ENCODE measurements at places on chromosomes 7 and 10. TPM values are rescaled to one million over a fixed set of nuclear protein-coding genes. Genes with fewer than 3 reads are reported as not detected.

Gene GPRIN2
- total RNA-seq, result 0.89 TPM

Gene KIFBP
- 17.0 TPM for total RNA-seq

Gene CAV1
- total RNA-seq, result 4.5 TPM

Gene PGAM2
- total RNA-seq, result not detected

Gene GRID2IP
- not detected for total RNA-seq

Gene PSTK
- total RNA-seq, result 6.0 TPM

Gene AMZ1
- not detected for total RNA-seq

Gene CRTAC1
- total RNA-seq, result not detected

Gene CTAGE4
- 3.8 TPM for total RNA-seq

Gene GDI2
- total RNA-seq, result 211 TPM

Gene OR2A42
- total RNA-seq, result not detected

Gene PTPRZ1
- total RNA-seq, result not detected

Gene LRIT1
- total RNA-seq, result not detected

Gene RPEL1
- 0.05 TPM for total RNA-seq

Gene AASS
- 0.18 TPM for total RNA-seq

Gene TMEM270
- not detected for total RNA-seq

Gene CALY
- not detected for total RNA-seq

Gene HOXA3
- 27.8 TPM for total RNA-seq

Gene OR13A1
- total RNA-seq, result not detected

Gene KNDC1
- not detected for total RNA-seq

Gene ZNF467
- total RNA-seq, result 0.63 TPM

Gene OPN1SW
- not detected for total RNA-seq

Gene CTAGE8
- not detected for total RNA-seq

Gene MYOZ1
- not detected for total RNA-seq

Gene CALHM1
- total RNA-seq, result not detected

Gene OR2A25
- total RNA-seq, result not detected

Gene POMZP3
- 9.9 TPM for total RNA-seq

Gene ADAMTS14
- 0.03 TPM for total RNA-seq

Gene NEBL
- total RNA-seq, result 0.68 TPM

Gene FAM237B
- total RNA-seq, result not detected

Gene MRC1
- total RNA-seq, result not detected

Gene ABCC2
- total RNA-seq, result 2.5 TPM

Gene CYP2C9
- not detected for total RNA-seq

Gene RINT1
- 5.7 TPM for total RNA-seq

Gene VGF
- total RNA-seq, result 0.39 TPM

Gene ZNF680
- total RNA-seq, result 4.2 TPM

Gene TYW1B
- total RNA-seq, result 2.5 TPM

Gene SLC26A3
- total RNA-seq, result not detected

Gene MBLAC1
- total RNA-seq, result 2.9 TPM

Gene EIF3B
- 463 TPM for total RNA-seq

Gene TNS3
- total RNA-seq, result 32.2 TPM

Gene PON1
- total RNA-seq, result 0.78 TPM

Gene BBS9
- total RNA-seq, result 0.57 TPM

Gene UPK3BL1
- 39.8 TPM for total RNA-seq

Gene CYP2E1
- total RNA-seq, result not detected

Gene PNLIPRP2
- not detected for total RNA-seq

Gene FEZF1
- not detected for total RNA-seq

Gene SLC18A2
- total RNA-seq, result not detected
